ENCODE measurements at places on chromosomes 12 and 14.
A peak's percentile ranks its signal among the peaks of the same experiment; 100 is the strongest.

GRCh38 chr12:67034110-67034879 is 234.9 kb upstream of the CAND1 start:
- no peak for DNase-seq

- no peak for DNase-seq
Observed at GRCh38 chr14:91279354-91279753, 34.9 kb upstream of the GPR68 start.

DNA sequence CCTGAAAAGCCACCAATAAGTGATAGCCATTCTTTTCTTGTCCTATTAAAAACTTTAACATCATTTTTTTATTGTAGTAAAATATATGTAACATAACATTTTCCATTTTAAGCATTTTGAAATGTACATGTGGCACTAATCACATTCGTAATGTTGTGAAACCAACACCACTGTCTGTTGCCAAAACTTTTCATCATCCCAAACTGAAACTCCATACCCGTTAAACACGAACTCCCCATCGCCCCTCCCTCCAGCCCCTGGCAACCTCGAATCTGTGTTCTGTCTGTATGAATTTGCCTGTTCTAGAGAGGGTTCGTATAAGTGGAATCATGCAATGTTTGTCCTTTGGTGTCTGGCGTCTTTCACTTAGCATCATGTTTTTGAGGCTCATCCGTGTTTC is 75.9 kb downstream of the CCDC92 start:
- DNase-seq, result no peak

DNA sequence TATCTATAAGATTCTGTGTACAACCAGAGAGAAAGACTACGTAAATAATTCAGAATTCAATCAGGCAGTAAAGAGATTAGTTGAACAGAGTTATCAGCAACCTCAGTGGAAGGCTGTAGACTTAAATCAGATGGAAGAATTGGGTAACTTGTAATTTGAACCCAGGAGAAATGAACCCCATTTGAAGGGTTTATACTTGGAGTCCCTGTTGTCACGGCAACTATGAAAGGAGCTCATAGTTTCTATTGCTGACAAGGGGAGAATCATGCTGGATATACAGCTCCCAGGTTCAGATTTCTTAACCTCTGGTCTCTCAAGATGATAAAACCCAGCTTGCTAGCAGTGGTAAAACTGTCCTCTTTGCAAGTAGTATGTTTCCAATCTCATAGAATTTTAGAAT is 54.4 kb upstream of the BMP4 start:
- DNase-seq, result no peak

DNA sequence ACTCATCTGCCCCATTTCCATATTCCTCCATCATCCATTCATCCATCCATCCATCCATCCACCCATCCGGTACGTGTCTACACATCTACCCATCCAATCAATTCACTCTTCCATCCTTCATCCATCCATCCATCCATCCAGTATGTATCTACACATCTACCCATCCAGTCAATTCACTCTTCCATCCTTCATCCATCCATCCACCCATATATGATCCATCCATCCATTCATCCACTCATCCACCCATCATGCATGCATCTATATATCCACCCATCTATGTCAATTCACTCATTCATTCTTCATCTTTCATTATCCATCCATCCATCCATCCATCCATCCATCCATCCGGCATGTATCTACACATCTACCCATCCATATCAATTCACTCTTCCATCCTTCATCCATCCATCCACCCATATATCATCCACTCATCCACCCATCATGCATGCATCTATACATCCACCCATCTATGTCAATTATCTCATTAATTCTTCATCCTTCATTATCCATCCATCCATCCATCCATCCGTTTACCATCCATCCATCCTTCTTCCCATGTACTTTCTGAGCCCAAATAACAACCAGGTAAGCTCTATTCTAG is 108.6 kb upstream of the NOS1 start:
- no peak for DNase-seq

DNA sequence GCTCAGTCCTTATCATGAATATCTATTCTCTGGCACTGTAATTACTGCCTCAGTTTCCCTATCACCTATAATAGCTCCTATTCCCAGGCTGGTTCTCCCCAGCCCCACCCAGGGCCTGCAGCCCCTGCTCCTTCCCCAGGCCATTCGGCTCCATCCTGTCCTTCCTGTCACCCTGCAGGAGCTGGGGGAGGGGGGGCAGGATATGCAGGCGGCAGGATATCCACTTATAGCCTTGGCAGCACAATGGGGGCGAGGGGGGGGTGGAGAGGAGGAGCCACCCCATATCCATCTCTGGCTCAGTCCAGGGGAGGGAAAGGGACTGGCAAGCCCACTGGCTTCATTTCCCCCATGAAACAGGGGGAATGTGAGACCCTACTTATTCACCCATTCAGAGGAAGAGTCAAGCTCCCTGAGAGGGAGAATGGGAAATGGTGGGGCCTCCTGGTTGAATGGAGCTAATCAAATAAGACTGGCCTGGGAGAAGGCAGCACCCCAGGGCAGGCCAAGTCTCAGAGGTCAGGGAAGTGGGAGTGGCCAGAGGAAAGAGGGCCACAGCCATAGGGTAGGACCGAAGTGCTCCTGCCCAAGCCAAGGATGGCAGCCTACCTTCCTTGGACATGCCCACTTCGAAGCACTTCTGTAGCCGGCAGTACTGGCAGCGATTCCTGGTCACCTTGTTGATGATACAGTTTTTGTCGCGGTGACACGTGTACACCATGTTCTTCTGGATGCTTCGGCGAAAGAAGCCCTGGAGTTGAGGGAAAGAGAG is 7.8 kb upstream of the ITGB7 start:
- DNase-seq, result peak; percentile 79

- no peak for DNase-seq
Observed at GRCh38 chr12:101838628-101839323, 8.0 kb upstream of the GNPTAB start.

DNA sequence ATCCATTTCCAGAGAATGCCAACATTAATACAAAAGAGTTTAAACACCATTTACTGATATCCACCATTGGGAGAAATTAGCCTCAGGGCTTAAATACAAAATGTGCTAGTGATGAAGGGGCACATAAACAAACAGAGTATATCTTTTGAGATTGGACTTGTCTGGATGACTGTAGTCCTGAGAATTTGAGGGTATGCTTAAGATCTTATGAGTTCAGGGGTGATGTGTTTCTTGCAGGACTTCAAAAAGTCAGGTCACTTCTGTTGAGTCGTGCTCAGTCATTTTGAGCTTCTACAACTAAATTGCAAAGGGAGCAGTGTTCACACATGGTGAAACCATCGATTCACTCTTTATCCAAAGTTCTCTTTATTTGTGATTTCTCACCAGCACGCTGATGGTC is 425.7 kb downstream of the ATP23 start:
- DNase-seq, result no peak

DNA sequence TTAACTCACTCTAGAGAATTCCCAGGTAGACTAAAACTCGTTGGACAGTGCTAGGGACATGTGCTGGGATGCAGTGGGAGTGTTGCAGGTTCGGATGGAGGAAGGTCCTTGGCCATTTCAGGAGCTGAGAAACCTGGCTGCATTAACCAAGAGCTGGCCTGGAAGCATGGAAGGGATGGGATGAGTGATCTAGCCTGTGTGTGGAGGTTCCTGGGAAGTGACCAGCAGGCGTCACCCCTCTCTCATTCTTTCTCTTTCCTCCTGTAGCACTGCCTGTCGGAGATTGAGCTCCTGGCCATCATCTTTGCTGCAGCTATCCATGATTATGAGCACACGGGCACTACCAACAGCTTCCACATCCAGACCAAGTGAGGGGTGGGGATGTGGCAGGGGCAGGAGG is 15.6 kb downstream of the PPP1R1A start:
- DNase-seq, result no peak

- peak; percentile 9 for DNase-seq
Observed at GRCh38 chr12:43776498-43776897, 17.7 kb downstream of the IRAK4 start.

- no peak for DNase-seq
Observed at GRCh38 chr14:75854111-75854799, 127.5 kb downstream of the TGFB3 start.
